Sigmoid colon (tissue), 7 donors: ENCODE measurements at places on chromosomes 7 and 10. TPM values are rescaled to one million over a fixed set of nuclear protein-coding genes. Genes with fewer than 3 reads are reported as not detected.

Gene LLCFC1
- polyA plus RNA-seq, result not detected

DNA sequence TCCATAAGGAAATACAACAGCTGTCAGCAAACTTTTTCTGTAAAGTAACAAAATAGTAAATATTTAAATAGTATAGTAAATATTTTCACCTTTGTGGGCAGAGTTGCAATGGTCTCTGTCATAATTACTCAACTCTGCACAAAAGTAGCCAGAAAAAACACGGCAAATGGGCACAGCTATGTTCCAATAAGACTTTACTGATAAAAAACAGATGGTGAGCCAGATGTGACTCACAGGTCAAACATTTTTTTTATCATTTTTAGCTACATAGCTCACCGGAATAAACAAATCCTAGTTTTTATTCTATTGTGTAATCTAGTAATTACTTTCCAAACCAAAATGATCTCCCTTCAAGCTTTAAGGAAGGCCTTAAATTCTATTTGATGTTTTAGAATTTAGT lies 55.3 kb downstream of the NCAPG2 start:
- no peak for DNase-seq

GRCh38 chr10:112361951-112362751 lies 11.8 kb upstream of the ACSL5 start:
- no peak for DNase-seq

DNA sequence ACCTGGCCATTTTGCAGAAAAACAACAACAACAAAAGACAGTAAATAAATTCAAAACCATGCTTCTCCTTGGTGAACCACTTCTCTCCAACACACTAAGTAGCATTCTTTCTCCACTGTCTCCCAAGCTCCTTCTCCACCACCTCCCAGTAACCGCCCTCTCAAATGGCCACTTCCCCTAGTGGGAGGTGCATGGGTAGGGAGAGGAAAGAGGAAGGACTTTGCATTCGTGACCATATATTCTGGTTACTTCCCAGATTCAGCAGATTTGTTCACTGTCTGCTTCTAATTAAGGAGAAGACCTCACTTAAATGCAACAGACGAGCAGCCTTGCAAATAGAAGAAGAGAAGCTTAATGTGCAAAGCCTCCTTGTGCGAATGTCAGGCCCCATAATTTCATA lies 166.8 kb downstream of the SORCS1 start:
- no peak for DNase-seq

DNA sequence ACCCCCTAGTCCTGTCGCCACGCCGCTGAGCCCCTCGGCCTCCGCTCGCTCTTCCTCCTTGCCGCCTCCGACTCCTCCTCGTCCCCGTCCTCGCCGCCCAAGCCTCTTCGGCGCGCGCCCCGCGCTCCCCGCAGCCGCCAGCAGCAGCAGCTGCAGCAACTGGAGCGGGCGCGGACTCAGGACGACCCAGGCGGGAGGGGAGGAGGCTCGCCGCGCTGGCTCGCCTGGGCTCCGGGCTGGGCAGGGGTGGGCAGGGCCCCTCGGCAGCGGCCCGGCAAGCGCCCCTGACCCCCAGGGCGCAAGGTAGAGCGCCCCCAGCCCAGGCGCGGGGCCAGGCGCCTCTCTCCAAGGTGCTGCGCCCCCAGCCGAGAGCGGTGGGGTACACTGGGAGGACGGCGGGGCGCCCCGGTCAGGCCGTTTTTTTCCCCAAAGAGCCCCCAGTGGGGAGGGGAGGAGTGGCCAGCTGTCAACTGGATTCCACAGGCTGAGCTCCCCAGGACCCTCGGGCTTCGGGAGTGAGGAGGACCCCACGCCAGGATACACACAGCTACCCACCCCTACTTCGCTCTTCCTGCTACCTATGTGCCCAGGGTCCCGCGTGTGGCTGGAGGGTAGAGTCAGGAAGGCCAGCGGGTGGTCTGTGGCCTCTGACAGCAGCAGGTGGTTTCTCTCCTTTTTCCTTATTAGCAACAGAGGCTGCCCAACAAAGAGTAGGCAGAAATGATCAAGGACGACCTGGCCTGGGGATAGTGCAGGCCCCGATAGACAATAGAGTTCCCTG lies 903 bp upstream of the KCNMA1 start:
- peak; percentile 74 for DNase-seq

DNA sequence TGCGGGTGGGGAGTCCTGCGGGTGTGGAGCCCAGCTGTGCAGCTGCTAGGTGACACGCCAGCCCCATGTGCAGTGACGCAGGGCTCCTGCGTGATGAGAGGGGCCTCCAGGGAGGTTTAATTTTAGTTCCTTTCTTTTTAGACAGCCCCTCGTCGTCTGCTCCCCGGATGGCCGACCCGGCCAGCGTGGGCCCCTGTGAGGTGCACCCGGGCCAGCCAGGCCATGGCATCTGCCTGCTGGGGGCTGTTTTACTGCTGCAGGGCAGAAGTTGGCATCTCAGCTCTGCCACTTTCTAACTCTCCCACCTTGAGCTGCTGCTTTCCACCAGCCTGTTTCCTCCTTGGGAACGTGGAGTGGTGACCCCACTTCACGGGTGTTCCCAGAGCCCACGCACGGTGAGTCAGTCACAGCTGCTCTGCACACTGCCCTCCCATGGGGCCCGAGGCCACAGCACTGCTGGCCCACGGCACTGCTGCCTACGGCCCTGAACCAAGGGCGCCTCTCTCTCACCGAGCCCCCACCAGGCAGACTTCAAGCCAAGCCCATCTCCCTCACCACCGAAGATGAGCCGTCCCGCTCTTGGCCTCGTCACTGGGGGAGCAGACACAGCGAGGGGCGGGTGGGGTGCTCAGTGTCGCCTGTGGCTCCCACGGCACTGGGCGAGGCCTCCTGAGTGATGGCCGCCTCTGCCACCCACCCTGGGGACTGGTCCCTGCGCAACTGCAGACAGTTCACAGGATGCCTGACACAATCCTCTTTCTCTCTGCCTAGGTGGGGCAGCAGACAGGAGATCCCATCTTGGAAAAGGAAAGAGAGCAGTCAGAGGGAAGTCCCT lies 21.3 kb downstream of the CYP2W1 start:
- DNase-seq, result no peak

DNA sequence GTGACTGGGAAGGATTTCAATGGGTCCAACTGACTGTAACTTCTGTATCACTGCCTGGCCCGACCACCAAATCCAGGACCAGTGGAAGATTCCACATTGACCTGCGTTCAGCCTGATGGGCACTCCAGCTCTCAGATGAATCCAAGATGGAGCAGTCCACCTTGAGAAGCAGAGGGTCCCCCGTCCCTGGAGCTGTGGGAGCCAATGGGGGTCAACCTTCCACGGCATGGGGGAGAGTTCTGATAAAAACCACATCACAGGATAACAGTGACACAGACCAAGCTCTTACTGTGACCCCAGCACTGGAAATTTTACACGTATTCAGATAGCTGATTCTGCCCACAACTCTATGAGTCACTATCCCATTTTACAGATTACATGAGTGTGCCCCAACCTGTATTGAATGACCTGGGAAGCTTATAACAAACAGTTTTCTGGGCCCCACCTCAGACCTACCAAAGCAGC lies 11.2 kb downstream of the ZCCHC24 start:
- DNase-seq, result no peak

GRCh38 chr7:129612112-129613015 lies 844 bp downstream of the NRF1 start:
- DNase-seq, result peak; percentile 88

GRCh38 chr10:68560186-68560942 lies at the start of gene TET1:
Gene TET1 (plus strand): TSS chr10:68560337. CDS start chr10:68572339, 12,002 bp downstream.
- DNase-seq, result peak; percentile 79

- DNase-seq, result no peak
Measured at GRCh38 chr7:136517971-136518370, 350.5 kb upstream of the CHRM2 start.

GRCh38 chr7:51139796-51140195 lies 176.8 kb downstream of the COBL start:
- no peak for DNase-seq

- DNase-seq, result no peak
Measured at GRCh38 chr10:62252051-62252450, 16.6 kb downstream of the RTKN2 start.

GRCh38 chr7:116232920-116233319 lies 22.6 kb downstream of the TES start:
- DNase-seq, result no peak

DNA sequence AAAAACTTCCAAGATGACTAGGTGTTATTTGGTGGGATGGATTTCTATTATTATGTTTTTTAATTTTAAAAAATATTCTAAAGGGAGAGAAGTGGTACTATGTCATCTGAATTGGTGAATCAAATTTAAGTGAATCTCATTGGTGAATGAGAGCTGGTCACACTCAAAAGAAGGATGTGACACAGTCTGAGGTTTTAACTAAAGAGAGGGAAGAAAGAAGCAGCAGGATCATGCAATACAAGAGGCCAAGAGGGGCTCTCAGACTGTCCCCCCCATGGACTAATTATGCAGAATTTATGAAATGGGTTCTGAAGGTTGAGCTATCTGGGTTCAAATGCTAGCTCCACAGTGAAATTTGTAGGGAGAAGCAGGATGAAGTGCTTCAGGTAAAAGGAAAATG lies 16.2 kb downstream of the MACC1 start:
- DNase-seq, result no peak

GRCh38 chr7:88092676-88092999 lies 127.2 kb downstream of the SRI start:
- DNase-seq, result no peak

GRCh38 chr10:118204292-118204943 lies 137.7 kb downstream of the FAM204A start:
- no peak for DNase-seq
